ENCODE measurements at places on chromosomes 11 and 22.
A peak's percentile ranks its signal among the peaks of the same experiment; 100 is the strongest.

DNA sequence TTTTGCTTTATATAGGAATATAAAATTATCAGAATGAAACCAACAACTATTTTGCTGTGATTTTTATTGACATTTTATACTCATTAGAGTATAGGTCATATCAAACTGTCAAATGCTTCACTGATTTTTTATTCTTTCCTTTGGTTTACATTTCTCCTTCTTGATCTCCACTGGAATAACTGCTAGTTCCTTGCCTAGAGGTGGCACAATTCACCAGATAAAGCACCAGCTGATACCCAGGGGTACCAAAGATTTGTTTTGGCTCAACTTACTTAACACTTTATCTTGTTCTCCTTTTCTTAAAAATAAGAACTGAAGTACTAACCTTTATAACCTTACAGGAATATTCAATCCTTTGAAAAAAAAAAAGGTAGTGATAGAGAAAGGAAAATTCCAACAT lies 725.1 kb upstream of the CHORDC1 start:
- DNase-seq, result no peak

DNA sequence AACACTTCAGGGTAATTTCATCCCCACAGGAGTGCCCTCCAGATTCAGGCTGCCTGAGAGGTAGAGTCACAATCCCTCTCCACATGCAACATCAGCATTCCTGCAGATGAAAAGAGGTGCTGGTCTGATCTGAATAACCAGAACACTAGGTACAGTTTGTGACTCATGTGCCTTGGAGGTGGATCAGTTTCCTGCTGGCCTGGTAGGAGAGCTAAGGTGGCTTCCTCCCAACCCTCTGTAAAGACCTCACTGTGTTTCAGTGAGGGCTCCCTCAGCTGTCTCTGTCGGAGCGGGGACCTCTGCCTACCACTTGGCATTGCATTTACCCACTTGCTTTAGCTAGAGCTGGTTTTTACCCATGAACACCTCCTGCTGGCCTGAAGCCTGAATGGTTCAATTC lies 7.6 kb downstream of the OR9G1 start:
- DNase-seq, result no peak

DNA sequence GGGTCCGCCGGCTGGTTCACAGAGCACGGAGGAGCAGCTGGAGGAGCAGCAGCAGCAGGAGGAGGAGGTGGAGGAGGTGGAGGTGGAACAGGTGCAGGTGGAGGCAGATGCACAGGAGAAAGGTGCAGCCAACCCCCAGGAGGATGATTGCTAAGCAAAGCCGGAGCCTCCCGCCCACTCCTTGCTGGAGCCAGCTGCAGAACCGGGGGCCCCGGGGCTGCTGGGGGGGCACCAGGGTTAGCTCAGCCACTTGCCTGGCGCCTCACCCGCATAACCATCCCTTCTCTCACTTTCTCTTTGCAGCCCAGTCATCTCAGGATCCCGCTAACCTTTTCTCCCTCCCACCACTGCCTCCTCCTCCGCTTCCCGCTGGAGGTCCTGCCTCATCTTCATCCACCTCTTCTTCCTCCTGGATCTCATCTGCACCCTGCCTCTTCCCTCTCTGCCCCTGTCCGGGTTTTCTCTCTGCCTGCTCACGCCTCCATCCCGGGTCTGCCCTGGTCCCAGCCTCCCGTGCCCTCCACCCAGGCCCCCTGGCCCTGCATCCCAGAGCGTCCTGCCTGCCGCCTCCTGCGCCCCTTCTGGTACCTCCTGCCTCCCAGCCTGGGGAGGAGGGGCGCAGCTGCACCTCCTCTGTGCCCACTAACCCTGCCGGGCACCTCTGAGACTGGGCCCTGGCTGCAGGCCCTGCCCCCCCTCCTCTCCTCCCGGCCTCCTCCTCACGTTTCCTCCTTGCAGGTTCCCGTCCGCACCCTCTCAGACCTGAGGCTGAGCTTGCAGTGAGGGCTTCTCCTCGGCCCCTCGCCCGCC lies 9.5 kb downstream of the KCTD17 start:
- no peak for DNase-seq

DNA sequence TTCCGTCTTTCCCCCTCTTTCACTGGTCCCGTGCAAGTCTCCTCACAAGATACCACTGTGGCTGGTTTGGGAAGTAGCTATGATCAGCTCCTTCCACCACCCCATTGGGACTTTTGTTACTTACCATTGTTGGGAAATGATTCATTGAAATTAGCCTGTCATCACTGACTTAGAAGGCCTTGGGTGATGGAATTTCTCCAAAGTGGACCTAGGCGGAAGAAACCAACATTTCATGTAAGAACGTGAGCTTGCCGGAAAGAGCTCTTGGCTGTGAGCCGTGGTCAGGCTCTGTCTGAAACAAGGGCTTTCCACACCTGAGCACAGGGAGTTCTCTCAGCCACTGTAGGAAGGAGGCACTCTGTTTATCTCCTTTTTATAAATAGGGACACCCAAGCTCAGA lies 23.5 kb upstream of the CRYBB3 start:
- DNase-seq, result no peak

GRCh38 chr11:24298146-24298545 lies 198.7 kb upstream of the LUZP2 start:
- DNase-seq, result no peak

DNA sequence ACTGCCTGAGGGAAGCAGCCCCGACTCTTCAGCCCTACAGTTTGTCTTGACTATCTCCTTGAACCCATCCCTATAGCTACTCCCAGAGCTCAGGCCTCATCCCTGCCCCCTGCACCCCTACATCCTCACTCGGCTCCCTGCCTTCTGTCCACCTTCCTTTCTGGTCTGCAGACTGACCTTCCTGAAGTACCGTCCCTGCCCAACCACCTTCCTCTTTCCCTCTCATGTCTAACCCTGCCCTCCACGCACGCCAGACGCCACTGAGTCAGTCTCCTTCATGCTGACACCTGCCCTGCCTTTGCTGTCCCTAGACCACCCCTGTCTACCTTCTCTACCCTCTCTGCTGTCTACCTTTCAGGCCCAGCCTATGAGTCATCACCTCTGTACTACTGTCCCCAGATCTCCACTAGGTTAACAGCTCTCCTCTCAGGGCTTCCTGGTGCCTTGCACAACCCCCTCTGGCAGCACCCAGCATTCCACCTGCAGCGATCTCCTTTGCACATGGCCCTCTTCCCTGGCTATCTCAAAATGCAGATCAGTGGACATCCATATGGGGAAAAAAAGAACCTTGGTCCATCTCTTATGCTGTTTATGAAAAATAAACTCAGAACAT lies 8.9 kb downstream of the KCTD21 start:
- DNase-seq, result no peak

DNA sequence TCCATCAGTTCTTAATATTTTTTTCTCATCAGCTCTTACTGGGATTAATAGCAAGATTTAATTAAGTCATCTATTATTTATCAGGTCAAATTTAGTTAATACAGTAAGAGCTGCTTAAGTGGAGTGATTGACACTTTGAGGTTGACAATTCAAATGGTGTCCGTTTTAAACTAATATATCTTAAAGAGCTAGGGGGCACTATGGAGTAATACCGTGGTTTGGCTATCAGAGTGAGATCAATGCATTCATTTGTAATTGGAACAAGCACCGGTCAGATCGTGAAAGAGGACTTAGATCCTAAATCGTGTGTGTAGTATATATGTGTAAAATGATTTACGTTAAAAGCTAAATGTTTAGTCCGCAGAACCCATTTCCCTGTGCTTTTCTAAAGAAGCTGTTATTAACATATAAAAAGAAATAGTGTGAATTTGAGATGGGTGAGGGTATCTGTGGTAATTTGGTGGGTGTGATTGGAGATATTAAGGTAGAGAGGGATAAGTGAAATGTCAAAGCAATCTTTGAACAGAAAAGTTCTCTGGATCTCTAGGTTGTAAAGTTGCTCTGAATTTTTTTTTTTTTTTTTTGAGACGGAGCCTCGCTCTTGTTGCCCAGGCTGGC lies 2.3 kb downstream of the SIK2 start:
- DNase-seq, result peak; percentile 38

- peak; percentile 84 for DNase-seq
These were observed 149.1 kb upstream of the RAG2 start for GRCh38 chr11:36746886-36747710.

DNA sequence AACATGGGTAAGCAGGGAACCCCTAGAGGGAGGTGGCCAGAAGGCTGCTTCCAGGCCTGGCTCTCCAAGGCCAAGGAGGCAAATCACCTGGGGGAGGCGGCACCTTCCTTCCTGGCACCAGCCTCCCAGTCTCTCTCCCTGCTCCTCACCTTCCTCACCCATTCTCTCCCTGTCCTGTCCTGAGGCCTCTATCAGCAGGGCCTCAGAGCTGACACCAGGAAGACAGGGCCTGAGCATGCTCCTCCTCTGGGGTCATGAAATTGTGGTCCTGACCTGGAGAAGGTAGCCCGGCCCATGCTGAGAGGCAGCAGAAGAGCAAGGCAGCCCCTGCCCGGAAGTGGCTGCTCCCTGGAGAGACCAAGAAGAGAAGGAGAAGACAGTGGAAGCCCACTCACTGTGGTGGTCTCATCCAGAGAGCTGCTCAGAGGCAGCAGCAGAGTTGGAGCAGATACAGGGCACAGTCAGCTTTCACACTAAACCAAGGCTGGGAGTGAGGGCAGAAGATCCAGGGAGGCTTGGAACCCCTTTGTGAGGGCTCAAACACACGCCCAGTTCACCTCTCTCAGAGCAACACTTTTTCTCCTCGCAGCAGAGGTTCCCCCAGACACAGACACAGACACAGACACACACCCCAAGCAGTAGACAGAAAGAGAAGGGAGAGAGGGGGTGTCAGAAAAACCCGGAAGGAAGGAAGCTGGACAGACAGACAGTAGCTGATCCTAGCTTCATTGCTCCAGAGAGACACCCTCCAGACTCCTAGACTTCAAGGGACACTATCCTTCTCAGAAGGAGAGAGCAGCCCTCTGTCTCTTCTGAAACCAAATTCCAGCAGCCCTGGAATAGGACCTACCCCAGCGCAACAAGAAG lies 1.8 kb downstream of the BCL9L start:
- no peak for DNase-seq

- no peak for DNase-seq
These were observed 31.3 kb upstream of the SLN start for GRCh38 chr11:107743191-107743590.

DNA sequence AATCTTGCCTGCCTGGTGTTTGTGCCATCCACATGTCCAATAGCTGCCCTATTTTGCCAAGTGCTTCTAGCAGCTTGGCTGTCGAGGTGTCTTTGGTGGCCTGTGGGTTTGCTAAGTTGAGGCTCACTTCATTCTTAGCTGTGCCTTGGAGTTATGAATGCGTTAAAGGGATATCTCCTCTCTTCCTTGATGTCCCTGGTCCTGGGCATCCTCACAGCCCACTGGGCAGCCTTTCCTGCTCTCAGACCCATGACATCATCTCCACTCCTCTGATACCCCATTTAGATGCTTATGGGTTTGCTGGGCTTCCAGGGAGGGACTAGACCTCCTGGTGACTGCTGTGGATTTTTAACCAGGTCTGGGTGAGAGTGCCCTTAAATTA lies 1.3 kb downstream of the LDLRAD3 start:
- no peak for DNase-seq

DNA sequence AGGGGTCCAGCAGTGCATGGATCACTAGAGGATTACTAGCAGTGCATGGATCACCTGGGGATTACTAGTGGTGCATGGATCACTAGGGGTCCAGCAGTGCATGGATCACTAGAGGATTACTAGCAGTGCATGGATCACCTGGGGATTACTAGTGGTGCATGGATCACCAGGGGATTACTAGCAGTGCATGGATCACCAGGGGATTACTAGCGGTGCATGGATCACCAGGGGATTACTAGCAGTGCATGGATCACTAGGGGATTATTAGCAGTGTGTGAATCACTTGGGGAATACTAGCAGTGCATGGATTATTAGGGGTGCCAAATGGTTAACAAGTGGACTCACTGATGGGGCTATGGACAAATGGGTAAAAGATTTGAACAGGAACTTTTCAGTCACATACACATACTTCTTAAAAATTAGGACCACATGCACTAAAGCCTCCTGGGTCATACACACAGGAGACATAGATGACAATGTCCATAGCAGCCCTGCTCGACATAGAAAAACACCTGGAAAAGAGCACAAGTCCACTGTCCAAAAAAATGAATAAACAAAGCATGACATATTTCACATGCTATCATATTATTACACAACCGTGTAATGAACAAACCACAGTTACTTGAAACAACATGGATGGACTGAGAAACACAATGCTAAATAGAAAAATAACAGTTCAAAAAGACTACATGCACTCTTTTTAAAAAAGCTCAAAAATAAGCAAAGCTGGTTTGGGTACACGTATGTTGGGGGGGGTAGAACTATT lies 109.8 kb downstream of the CD44 start:
- no peak for DNase-seq

DNA sequence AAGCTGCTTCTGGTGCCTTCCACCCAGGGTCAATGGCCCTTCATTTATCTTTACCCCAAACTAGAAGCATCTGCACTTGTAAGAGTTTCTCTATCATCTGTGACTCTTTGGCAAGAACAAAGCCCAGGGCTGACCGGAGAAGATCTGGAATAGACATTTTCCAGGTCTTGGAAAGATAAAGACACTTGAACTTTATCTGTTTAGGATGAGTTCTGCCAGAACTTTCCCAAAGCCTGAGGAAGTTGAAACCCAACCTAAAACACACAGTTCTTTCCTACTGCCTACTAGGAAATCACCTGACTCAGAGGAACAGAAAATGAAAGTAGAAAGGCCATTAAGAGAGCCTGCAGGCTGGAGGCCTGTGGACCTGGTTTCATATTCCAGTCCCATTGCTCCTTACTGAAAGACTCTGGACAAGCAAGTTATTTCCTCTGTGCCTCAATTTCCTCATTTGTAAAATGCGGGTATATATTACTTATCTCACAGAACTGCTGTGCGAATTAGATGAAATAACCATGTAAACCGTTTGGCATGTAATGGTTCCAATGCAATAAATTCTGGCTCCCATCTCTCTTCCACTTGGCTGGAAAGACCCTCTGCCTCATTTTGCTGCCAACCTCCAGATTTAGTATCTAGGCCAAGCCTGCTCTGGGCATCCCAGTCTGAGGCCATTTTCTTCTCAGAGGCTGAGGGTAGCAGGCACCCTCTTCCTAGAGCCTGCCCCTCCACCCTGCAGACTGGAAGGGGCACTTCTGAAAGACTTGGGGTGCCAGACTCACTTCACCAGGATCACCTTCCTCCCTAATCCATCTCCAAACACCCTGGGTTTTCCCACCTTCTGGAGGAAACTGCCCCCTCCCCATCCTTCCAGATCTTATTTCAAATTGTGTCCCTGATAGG lies 1.2 kb downstream of the UBE2L6 start:
- peak; percentile 44 for DNase-seq

DNA sequence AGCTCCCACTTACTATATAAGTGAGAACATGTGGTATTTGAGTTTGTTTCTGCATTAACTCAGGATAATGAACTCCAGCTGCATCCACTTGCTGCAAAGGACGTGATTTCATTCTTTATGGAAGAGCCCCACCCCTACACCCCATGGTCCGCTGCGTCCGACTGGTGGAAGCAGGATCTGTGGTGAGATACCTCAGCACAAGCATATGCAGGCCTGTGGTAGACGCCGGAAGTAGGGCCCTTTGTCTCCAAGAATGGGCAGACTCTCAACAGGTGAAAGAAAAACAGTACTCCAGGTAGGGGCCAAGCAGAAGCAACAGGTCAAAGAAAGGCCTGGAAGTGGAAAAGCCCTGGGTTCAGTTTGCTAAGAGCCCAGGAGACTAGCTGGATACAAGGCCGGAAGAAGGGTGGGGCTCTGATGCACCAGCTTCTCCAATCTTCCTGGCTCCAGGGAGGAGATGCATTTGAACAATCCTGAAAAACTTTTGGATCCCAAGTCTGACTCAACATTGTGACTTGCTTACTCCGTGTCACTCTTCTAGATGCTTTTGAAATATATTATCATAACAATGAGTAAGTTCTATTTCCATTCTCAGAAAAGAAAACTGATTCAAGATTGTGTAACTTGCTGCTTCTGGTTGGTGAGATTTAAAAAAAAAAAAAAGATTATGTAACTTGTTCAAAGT lies 30.4 kb downstream of the NEAT1 start:
- DNase-seq, result peak; percentile 87

Measured in fibroblast of gingiva (primary cell).